ENCODE measurements at places on chromosomes 7 and 10.

- DNase-seq = no peak
Observed at GRCh38 chr7:122578350-122578749, 120.6 kb downstream of the RNF133 start.

DNA sequence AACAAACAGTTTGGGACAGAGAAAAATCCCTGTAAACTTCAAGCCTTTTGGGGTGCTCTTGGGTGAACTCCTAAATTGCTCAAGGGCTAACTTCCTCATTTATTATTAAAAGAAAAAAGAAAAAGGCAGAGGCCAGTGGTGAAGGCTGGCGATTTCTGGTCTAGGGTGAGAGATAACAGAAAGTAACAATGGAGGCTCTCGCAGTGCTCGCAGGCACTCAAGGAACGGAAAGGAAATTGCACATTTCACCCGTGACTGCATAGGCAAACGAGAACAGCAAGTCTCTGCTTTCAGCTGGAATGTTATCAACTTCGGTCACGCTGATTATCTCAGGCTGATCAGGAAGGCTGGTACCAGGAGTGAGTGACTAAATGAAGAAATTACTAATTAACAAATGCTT, 70.7 kb downstream of the PRKAG2 start:
- no peak for DNase-seq

GRCh38 chr10:44910602-44911001, 535 bp upstream of the TMEM72 start:
- no peak for DNase-seq

DNA sequence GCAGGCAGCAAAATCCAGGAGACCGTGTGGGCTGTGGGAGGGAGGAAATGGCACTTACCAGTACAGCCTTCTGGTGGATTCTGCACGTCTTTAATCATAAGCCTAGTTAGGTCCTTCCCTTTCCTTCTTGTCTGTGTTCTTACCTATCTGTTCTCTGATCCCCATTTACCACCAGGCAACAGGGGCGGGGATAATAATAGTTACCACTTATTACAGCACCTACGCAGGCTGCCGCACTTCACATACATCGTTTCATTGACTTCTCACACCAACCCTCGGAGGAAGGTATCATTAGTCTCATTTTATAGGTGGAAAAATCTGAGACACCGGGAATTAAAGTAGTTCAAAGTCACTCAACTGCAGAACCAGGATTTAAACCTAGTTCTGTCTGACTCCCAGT, 4.5 kb upstream of the EPHA1 start:
- no peak for DNase-seq

GRCh38 chr7:155741805-155742204, 70.5 kb downstream of the SHH start:
- DNase-seq = no peak

- no peak for DNase-seq
Observed at GRCh38 chr10:58608826-58609531, 96.3 kb downstream of the BICC1 start.

DNA sequence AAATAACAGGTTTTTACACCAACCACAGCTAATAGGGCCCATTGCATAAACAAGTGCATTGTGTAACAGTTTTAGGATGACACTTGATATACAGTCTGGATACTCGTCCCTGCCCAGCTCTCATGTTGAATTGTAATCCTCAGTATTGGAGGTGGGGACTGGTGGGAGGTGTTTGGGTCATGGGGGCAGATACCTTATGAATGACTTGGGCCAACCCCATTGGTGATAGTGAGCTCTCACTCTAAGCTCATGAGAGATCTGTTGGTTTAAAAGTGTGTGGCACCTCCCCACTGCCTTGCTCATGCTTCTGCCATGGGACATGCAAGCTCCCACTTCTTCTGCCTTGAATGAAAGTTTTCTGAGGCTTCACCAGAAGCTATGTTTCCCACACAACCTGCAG, 136.7 kb downstream of the PDE1C start:
- DNase-seq = no peak

DNA sequence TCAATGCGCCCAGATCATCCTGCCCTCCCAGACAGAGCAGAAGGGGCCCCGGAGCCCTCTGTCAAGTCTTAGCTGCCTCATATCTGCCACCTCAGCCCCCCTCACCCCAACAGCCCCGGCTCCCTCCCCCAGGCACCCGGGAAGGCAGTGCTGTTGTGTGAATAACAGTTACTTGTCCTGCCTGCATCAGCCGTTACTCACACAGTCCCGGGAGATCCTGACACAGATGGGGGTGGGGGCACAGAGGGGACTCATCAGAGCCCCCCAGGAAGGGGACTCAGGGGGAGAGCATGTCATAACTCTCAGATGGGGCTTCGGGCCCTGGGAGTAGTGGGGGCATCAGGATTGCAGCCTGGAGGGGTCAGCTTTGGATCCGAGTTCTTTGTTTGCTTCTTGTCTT, 12.4 kb upstream of the SERPINE1 start:
- no peak for DNase-seq

GRCh38 chr10:57320416-57320815, 947.3 kb downstream of the IPMK start:
- no peak for DNase-seq

DNA sequence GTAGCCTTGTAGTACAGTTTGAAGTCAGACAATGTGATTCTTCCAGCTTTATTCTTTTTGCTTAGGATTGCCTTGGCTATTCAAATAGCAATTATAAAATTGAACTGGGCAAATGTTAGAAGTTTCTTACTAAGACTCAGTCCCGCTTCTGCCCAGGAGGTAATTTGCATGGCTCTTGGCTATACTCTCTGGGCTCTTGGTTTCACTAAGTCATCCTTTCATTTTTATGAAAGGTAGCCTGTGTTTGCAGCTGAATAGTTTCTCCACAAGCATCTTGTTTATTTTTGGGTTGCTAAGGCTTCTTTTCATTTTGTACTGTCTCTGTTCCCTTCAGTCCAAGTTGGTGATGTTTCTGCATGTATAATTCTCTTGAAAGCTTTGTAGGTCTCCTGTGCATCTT, 340.6 kb downstream of the SH2D4B start:
- DNase-seq = no peak

DNA sequence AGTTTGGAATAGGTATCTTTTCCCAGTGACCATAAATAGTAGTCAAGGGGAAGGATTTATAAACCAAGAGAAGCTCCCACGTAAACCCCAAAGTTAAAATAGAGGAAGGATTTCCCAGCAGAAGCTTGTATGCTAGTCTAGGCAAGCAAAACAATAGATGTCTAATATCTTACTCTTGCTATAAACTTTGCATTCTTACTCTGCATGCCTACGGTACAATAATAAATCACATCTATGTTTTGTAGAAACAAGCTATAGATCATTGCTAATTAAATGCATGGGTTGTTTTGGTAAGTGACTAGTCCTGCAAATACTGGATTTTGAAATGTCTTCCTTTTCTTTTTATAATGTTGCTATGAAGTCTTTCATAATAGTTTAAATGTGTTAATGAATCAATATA, 585.5 kb downstream of the INHBA start:
- no peak for DNase-seq

DNA sequence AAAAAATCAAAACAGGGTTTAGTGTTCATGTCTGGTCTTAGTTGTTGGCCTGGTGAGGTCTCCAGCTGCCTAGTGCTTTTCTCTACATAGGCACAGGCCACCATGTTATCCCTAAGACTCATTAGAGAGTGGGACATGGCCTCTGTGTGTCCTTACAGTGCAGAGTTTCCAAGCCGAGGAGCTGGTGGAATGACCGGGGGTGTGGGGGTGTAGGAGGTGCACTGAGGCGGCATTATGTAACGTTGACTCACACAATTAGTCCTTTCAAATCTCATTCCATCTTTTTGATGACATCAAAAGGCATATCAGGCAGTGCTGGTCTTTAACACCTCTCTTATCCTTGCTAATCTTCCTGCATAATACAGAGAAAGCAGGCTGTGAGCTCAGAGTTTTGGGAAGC, 71.3 kb downstream of the MTPN start:
- no peak for DNase-seq

DNA sequence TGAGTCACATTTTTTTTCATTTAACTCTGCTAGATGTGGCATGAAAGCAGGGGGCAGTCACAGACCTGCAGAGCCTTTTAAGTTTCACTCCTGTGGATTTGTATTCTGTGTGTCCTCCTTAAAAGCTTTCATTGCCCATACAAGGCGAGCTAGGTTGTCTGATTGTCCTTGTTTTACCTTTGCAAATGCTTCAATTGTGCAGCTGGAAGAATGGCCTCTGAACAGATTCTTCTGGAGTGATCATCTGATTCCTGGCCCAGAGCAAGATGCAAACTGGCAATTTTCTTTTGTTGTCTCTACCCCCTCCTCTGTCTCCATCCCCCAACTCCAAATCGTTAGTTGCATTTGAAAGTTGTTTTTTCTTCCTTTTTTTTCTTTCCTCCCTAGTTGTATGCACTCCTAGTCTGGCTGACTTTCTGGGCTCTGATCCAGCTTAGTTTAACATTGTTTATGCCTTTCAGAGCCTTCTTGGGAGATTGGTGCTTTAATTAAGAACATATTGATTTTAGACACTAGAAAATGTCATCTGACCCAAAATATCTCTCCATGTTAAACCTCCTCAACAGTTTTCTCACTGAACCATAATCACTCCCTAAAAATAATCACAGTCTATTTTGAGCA, 150.2 kb downstream of the REEP3 start:
- no peak for DNase-seq

DNA sequence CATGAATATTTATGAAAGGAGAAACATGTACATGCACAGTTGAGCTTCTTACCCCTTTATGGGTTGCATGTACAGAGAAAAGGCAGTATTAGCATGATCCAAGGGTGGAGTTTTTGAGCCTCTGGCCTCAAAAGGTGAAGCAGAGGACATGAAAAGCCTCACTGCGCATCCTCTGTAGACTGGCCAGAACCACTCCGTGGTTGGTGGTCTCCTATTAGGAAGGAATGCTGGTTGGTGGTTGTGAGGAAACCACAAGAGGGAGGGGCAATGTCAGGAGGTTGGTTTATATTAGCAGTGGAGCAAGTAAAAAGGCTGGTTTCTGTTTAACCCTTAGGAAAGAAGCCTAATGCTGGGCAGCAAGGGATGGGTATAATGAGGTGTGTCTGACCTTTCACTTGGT, 37.5 kb downstream of the AHCYL2 start:
- DNase-seq = no peak

DNA sequence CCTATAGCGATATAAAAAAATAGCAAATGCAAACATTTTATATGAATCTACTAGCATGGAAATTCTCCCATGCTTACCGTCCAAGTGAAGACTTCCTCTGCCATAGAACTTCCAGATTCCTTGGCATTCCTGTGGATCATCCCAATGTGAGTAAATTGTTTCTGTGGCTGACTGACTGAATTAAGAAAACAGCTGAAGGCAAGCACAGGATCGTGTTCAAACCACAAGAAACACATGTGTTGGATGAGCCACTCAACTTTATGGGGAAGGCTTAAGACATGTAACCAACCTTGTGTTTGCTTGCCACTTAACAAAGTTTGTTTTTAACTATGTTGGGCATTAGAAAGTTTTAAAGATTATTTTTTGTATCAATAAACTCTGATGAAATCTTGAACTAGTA, 2.6 kb upstream of the MYPN start:
- DNase-seq = no peak

- DNase-seq = no peak
Observed at GRCh38 chr10:110859973-110860376, 11.8 kb upstream of the PDCD4 start.

GRCh38 chr10:37476285-37476684, 350.9 kb downstream of the ANKRD30A start:
- no peak for DNase-seq

DNA sequence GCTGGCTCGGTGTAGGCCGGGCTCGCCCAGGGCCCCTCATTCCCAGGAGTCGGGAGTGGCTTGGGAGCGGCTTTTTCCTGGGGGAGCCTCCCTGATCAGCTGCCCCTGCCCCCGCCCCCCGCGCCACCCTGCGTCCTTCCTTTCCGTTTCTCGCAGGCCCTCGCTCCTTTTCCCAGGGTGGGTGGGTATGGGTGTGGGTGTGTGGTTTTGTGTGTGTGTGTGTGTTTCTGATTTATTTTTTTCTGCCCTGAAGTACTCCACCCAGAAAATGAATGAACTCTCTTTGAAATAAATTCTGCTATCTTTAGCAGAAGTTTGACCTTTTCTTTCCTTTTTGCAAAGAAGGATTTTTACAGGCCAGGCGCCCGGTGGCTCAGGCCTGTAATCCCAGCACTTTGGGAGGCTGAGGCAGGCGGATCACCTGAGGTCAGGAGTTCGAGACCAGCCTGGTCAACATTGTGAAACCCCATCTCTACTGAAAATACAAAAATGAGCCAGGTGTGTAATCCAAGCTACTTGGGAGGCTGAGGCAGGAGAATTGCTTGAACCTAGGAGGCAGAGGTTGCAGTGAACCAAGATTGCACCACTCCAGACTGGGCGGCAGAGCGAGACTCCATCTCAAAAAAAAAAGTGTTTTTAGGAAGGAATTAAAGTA, 30.0 kb upstream of the AP5Z1 start:
- no peak for DNase-seq

DNA sequence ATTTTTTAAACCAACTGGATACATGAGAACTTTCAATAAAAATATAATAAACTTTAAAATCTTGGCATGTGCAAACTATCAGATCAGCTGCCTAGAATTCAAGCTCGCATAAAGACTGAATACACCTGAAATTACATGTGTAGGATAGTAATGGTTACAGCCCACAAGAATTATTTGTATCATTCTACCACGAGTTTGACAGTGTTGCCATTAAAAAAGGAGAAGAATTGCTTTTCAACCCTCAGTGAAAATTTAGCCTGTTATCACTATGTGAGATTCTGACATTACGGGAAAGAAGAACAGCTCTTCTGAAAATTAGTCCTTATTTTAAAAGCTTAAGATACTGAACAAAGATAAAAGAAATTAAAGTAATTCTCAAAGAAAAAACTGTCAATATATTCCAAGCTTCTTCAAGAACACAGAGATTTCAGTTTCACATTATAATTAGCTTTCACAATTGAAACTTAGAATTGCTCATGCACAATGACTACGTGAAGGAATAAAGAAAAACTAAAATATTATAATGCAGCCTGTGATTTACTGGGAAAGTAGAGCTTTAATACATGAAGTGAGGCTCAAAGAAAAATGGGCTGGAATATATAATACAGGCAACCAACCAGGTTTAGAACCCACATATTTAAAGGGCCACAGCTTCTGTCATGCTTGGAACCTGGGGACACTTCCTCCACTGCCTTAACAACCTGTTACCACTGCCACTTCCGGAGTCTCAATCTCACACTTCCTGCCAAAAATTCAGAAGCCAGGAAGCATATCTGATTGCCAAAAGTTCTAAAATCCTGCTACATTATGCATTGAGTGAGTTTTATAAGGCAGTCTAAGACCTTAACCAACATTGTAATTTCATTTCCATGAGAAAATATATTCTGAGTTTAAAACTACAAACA, 23.2 kb downstream of the TPK1 start:
- no peak for DNase-seq

DNA sequence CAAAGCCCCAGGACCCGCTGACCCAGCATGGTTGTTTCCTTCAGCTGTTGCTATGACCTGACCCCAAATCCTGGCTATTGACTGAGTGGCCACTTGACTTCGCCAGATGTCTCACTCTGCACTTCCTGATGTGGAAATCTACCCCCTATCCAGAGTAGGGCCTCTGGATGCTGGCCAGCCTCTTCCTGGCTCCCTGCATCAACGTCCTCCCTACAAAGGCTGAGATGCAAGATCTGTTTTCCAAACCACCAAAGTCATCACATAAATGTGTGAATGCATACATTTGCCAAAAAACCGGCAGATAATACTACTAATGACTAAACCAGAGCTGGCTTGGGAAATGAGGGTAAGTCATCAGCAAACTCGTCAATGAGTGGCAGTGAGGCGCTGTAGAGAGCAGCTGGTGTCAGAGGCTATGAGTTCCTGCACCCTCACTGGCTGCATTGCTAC, 70.4 kb downstream of the PYROXD2 start:
- no peak for DNase-seq

GRCh38 chr10:23980094-23980493, 228.8 kb upstream of the KIAA1217 start:
- DNase-seq = no peak

Data from GM12892 (cell line).